Skeletal muscle tissue (tissue), 5 donors: ENCODE measurements at places on chromosomes 16 and 17. TPM values are rescaled to one million over a fixed set of nuclear protein-coding genes. Genes with fewer than 3 reads are reported as not detected.

MYL4 gene
- total RNA-seq, result 610 TPM

ADGRG3 gene
- total RNA-seq, result 0.52 TPM

ACAP1 gene
- 2.1 TPM for total RNA-seq

KRT23 gene
- 0.52 TPM for total RNA-seq

AGRP gene
- not detected for total RNA-seq

KREMEN2 gene
- total RNA-seq, result 1.6 TPM

RNF40 gene
- 50.6 TPM for total RNA-seq

ZFP3 gene
- 6.3 TPM for total RNA-seq

VASN gene
- total RNA-seq, result 13.0 TPM

KRTAP2-1 gene
- total RNA-seq, result not detected

CCL14 gene
- 1.6 TPM for total RNA-seq

MTHFSD gene
- total RNA-seq, result 12.5 TPM
